Fibroblast of skin of abdomen (primary cell): ENCODE measurements at places on chromosomes 6 and 20.

GRCh38 chr6:30150671-30151395 is 10.2 kb downstream of the TRIM10 start:
- DNase-seq: peak; percentile 7

DNA sequence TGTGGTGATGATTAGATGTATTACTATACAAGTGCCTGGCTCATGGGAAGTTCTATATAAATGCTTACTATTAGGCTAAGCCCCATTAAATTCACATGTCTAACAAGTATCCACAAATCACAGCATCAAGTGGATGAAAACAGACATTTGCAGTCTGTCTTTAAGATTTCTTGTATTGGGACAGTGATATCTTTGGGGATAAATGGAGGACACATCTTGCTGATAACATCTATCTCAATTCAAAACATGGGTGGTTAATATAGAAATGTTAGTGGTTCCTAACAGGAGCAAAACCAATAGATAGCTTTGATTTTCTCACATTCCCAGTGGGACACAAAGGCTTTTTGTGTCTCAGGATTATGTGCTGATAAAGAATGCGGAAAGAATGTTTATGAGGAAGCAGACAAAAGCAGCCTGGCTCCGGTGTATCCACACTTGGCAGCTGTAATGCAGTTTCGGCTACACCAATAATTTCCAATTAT is 29.3 kb downstream of the PTPRK start:
- peak; percentile 32 for DNase-seq

DNA sequence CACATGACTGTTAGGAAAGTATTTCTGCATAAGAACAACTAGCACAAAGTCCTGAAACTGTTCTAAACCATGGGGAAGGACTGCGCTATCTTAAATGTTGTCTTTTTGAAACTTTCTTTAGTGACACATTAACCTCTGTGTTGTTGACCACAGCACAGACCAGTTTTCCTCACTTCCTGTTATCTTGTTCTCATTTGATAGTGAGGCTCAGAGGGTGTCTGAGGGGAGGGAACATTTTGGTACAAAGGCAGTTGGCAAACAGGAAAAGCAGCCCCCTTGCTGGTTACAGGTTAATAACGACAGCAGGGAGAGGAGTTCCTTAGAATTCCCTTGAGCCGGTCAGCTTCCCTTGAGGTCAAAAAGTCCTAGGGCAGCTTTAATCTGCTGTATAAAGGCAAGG is 143.5 kb upstream of the BMP2 start:
- DNase-seq: no peak

DNA sequence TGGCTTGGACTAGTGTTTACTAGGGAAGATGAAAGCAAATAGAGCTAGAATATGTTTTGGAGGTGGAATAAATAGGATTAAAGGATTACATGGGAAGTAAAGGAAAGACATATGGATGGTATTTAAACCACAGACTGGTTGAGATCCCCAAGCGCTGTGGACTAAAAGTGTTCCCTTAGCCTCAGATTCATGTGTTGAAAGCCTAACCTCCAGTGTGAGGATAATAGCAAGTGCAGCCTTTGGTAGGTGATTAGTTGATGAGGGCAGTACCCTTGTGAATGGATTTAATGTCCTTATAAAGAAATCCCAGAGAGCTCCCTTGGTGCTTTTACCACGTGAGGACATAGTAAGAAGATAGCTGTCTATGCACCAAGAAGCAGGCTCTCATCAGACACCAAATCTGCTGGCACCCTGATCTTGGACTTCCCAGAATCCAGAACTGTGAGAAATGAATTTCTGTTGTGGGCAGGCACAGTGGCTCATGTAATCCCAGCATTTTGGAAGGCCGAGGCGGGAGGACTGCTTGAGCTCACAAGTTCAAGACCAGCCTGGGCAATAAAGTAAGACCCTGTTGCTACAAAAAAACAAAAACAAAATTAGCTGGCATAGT is 57.3 kb upstream of the MCM9 start:
- no peak for DNase-seq

- no peak for DNase-seq
Measured at GRCh38 chr6:33619166-33619840, 1.8 kb upstream of the ITPR3 start.

DNA sequence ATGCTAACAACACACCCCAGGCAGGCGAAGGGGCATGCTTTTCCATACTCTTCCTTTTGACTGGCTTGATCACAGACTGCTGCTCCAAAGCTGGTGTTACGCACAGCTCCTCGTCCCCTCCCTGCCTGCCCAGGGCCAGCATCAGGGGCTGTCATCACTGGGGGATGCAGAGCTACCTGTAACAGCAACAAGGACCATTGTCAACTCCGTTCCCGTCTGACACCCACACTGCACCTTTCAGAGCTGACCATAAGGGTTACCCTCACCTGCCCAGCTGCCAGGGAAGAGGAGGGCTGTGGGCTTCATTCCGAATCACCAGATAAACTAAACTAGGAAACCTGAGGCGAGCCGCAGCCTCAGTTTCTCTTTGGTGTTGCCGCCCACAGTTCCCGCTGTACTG is 15.4 kb downstream of the NQO2 start:
- DNase-seq: no peak

GRCh38 chr20:33298391-33298790 is 15.4 kb downstream of the BPIFB1 start:
- no peak for DNase-seq

DNA sequence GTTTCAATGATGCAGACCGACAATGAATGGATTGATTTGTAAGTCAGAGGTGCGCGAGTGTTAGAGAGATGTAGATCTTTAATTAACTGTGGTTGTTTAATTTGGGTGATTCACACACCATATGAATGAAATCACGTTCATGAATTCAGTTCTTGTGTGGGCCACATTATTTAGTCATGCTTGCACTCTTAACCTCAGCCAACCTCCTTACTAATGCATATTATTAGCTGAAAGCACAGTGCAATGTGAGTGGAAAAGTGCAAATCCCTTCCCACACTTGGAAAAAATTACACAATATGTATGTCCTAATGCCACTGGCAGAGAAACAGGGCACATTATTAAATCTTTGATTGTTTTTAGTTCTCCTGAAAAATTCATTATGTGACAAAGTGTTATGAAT is 512.5 kb downstream of the BCKDHB start:
- DNase-seq: peak; percentile 78

- DNase-seq: no peak
Measured at GRCh38 chr6:25370178-25371036, 91.2 kb downstream of the CARMIL1 start.
